Osteocyte (in vitro differentiated cells): ENCODE measurements at places on chromosomes 4 and X. TPM values are rescaled to one million over a fixed set of nuclear protein-coding genes. Genes with fewer than 3 reads are reported as not detected.

APOOL gene
- 19.5 and 19.7 TPM in 2 replicates for total RNA-seq

PABPC4L gene
- total RNA-seq = 3.1 and 3.7 TPM in 2 replicates

DNA sequence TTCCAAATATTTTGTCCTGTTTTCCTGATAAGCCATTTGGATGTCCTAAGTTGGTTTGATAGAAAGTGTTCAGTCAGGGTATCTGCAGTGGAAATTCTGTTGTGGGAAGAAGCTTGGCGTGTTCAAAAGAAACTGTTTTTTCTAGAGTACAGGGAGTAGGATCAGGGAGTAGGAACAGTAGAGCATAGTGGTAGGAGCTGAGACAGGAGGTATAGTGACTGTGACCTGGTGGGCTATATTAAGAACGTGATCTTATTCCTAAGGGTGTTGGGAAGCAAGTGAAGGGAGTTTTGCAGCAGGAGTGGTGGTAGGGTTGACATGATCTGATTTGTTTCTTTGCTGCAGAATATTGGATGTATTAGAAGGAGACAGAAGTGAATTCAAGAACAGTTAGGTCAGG lies 348.2 kb downstream of the BMPR1B start:
- no peak for DNase-seq
- no peaks in the 10 kb centered on the region for H3K27me3 ChIP-seq
- H3K4me3 ChIP-seq = no peak overlapping the region
- no peaks in the 10 kb centered on the region for H3K4me1 ChIP-seq
- H3K27ac ChIP-seq = no peak overlapping the region

GRCh38 chr4:138263247-138263816 lies 21.2 kb upstream of the SLC7A11 start:
- peaks cover 12% of the 10 kb centered on the region for H3K4me1 ChIP-seq
- H3K27me3 ChIP-seq = no peaks in the 10 kb centered on the region
- no peak overlapping the region for H3K4me3 ChIP-seq
- no peak overlapping the region for H3K27ac ChIP-seq
- DNase-seq = no peak

DNA sequence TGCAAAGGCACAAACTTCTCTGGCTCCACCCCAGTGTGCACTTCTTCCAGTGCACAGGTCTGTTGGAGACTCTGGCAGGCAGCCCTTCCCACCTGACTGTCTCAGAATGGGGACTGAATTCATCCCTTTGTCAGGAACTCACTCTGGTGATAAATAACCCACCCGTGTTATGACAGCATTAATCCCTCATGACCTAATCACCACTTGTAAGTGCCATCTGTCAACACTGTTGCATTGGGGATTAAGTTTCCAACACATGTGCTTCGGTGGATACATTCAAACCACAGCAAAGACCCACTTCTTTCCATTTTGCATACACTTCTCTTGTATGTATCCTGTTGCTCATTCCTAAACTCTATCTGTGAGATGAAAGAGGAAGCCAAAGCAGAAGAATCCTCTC lies 1002.9 kb upstream of the IGFBP7 start:
- no peaks in the 10 kb centered on the region for H3K4me1 ChIP-seq
- H3K4me3 ChIP-seq = no peak overlapping the region
- no peak overlapping the region for H3K27ac ChIP-seq
- no peaks in the 10 kb centered on the region for H3K27me3 ChIP-seq

GRCh38 chr4:89140168-89140759 lies 28.9 kb downstream of the TIGD2 start:
- no peaks in the 10 kb centered on the region for H3K4me1 ChIP-seq
- no peak overlapping the region for H3K4me3 ChIP-seq
- DNase-seq = no peak

AFF1 gene
- total RNA-seq = 29.3 and 39.3 TPM in 2 replicates

RIBC1 gene
- total RNA-seq = 0.47 and 0.59 TPM in 2 replicates

- no peak overlapping the region for H3K27ac ChIP-seq
- H3K27me3 ChIP-seq = no peaks in the 10 kb centered on the region
- no peaks in the 10 kb centered on the region for H3K4me1 ChIP-seq
- no peak for DNase-seq
- H3K4me3 ChIP-seq = no peak overlapping the region
Observed at GRCh38 chr4:173091958-173092357, 76.7 kb upstream of the GALNT7 start.

ZNF827 gene
- 22.5 and 24.9 TPM in 2 replicates for total RNA-seq

ATOH1 gene
- not detected in 2 replicates for total RNA-seq

- DNase-seq = no peak
- no peaks in the 10 kb centered on the region for H3K27me3 ChIP-seq
- H3K36me3 ChIP-seq = peaks cover 19% of the 10 kb centered on the region
Observed at GRCh38 chr4:98466868-98467599, 191.4 kb downstream of the TSPAN5 start.

PROM1 gene
- not detected in 2 replicates for total RNA-seq

MAGEC3 gene
- not detected in 2 replicates for total RNA-seq

- peaks cover 2% of the 10 kb centered on the region for H3K4me1 ChIP-seq
- no peak overlapping the region for H3K4me3 ChIP-seq
- no peaks in the 10 kb centered on the region for H3K36me3 ChIP-seq
- peaks cover 22% of the 10 kb centered on the region for H3K27me3 ChIP-seq
Observed at GRCh38 chr4:105543881-105544280, 8.5 kb upstream of the ARHGEF38 start.

PRSS12 gene
- total RNA-seq = 15.3 and 19.2 TPM in 2 replicates

DNA sequence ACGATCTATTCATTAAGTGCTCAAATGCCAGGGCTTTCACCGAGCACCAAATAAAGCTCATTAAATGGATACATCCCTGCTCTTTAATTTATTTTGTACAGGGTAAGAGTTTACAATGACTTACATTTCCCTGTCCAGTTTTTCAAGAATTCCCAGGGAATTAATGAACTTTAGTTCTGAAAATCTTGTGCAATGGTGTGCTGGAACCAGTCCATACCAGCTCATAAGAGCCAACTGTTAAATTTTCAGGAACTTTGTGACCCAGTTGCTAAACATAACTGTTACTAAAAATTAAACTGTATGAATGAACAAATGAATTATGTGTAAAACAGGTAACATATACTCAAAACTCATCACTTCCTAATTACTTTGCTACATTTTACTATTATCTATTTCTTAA lies 191.7 kb upstream of the RASGEF1B start:
- H3K4me3 ChIP-seq = no peak overlapping the region
- no peak overlapping the region for H3K27ac ChIP-seq
- H3K4me1 ChIP-seq = no peaks in the 10 kb centered on the region
- H3K36me3 ChIP-seq = no peaks in the 10 kb centered on the region
- no peak for DNase-seq

GRCh38 chr4:171221181-171221580 lies 592.0 kb upstream of the GALNTL6 start:
- H3K27ac ChIP-seq = no peak overlapping the region
- H3K27me3 ChIP-seq = no peaks in the 10 kb centered on the region
- no peak overlapping the region for H3K4me3 ChIP-seq
- no peaks in the 10 kb centered on the region for H3K36me3 ChIP-seq

GRCh38 chr4:128220286-128221235 lies 67.1 kb downstream of the PGRMC2 start:
- no peaks in the 10 kb centered on the region for H3K27me3 ChIP-seq
- peaks cover 3% of the 10 kb centered on the region for H3K36me3 ChIP-seq
- peaks cover 28% of the 10 kb centered on the region for H3K4me1 ChIP-seq
- H3K27ac ChIP-seq = no peak overlapping the region

DNA sequence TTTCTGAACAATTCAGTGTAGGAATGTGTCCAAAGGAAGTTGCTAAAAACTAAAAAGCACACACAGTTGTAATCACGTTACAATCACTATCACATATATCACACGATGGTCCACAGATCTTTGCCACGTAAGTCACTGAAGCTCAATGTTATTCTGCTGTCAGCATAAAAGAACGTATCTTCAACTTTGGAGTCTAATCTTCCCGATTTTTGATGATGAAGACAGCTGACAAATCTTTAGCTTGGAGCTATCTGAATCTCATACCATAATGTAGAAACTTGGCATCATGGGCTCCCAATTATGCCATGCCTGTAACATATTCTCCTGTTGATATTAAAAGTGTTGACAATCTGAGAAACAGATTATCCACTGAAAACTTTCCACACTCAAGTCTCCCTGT lies 158.4 kb downstream of the UBE2NL start:
- H3K27ac ChIP-seq = no peak overlapping the region
- no peaks in the 10 kb centered on the region for H3K36me3 ChIP-seq
- H3K4me3 ChIP-seq = no peak overlapping the region

DNA sequence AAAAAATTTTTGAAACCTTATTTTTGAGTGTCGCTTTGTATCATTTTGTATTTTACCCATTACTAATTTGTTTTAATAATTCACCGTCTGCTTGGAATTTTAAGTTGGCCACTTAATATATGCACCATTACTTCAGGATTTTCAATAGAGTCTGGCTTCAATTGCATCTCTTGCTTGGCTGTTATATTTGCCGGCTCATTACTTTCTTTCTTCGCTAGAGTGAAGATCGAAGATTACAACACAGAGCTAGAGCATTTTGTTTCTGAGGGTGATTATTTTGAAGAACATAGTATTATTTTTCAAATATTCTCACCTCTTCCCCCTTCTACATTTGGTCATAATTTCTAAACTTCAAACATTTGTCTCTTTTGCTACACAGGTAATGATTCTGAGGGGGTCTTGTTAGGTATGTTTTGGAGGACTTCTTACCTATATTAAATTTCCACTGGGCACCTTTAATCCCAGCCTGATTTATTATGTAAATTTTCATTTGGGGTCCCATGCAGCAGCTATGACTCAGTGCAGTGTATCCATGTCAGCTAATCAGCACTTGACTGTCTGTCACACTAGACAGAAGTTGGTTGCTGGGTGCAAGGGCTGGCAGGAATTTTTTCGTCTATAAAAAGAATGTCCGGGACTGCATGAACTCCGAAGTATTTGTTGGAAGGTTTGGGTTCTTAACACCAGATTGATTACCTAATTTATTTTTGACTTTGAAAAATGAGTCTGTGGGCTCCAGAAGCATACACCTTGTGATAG lies 18.6 kb downstream of the TBC1D1 start:
- H3K4me3 ChIP-seq = no peak overlapping the region
- peaks cover 17% of the 10 kb centered on the region for H3K27me3 ChIP-seq
- DNase-seq = no peak
- H3K27ac ChIP-seq = no peak overlapping the region
- no peaks in the 10 kb centered on the region for H3K36me3 ChIP-seq

KLKB1 gene
- 0.43 TPM in 1 of 2 replicates, not detected in the other for total RNA-seq

- peaks cover 35% of the 10 kb centered on the region for H3K4me1 ChIP-seq
- no peaks in the 10 kb centered on the region for H3K36me3 ChIP-seq
- no peak overlapping the region for H3K4me3 ChIP-seq
Observed at GRCh38 chr4:21887481-21887880, 61.1 kb downstream of the KCNIP4 start.

DNA sequence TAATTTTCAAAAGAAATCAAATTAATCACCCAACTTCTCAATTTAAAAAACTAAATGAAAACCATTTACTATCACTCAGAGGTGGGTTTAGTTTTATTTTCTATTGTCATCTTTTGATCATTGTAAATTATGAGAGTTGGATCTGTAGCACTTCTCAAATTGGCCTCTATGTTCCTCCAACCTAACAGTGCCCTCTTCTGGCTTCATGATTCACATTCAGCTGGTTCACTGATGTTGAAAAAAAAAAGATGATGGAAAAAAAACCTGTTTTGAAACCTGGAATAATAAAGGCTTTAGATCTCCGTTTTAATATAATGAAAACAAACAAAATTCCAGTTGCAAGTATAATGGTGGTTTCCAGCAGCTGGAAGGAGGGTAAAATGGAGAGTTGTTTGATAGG lies 2.4 kb upstream of the NBDY start:
- no peak overlapping the region for H3K4me3 ChIP-seq
- peaks cover 2% of the 10 kb centered on the region for H3K27me3 ChIP-seq
- DNase-seq = no peak
- peaks cover 14% of the 10 kb centered on the region for H3K4me1 ChIP-seq
- no peaks in the 10 kb centered on the region for H3K36me3 ChIP-seq

RGN gene
- total RNA-seq = 0.18 TPM in 1 of 2 replicates, not detected in the other

- H3K27ac ChIP-seq = no peak overlapping the region
- H3K36me3 ChIP-seq = no peaks in the 10 kb centered on the region
- no peaks in the 10 kb centered on the region for H3K27me3 ChIP-seq
- H3K4me3 ChIP-seq = no peak overlapping the region
Observed at GRCh38 chr4:39484582-39485272, 25.9 kb downstream of the LIAS start.

DNA sequence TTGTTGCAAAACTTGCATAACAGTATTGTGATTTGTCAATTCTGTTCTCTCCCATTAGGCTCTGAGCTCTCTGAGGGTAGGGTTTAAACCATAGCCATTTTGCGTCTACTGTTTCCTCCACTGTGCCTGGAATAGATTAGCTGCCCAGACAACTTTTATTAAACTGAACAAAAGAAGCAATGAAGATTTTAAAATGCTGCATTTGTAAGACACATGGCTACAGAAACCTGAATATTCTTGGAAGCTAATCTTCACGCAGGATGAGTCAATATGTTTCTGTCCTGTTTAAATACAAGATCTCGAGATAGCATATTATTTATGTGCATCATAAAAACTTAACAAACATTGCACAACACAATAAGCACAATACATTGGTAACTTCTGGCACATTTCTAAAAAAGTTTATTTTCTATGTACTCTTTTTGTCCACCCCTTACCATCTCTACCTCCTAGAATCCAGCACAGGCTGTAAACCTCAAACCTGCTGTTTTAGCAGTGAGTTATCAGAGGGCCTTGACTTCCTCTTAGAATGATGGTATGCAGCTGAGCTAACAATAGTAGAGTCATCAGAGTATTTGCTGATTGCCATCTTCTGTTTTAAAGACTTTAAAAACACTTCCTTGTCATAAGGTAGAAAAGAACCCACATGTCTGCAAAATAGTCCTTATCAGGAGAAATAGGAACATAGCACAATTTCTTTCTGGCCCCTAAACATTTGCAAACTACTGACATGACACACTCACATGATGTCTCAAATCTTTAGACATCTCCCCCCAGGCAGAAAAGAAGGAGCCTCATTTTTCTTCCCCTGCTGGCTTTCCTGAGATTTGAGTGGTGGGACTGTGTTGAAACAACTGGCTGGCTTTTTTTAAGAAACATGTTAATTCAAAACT lies 10.6 kb upstream of the CCNG2 start:
- DNase-seq = no peak
- H3K4me3 ChIP-seq = no peak overlapping the region
- H3K4me1 ChIP-seq = peaks cover 4% of the 10 kb centered on the region

GRCh38 chr4:153528705-153529485 lies 62.7 kb downstream of the TMEM131L start:
- H3K36me3 ChIP-seq = no peaks in the 10 kb centered on the region
- H3K4me1 ChIP-seq = peaks cover 8% of the 10 kb centered on the region
- no peak for DNase-seq

GRCh38 chrX:74349387-74349786 lies 45.4 kb downstream of the ZCCHC13 start:
- no peak overlapping the region for H3K4me3 ChIP-seq
- no peak for DNase-seq
- H3K36me3 ChIP-seq = no peaks in the 10 kb centered on the region
- H3K27ac ChIP-seq = no peak overlapping the region
- no peaks in the 10 kb centered on the region for H3K4me1 ChIP-seq
- H3K27me3 ChIP-seq = no peaks in the 10 kb centered on the region

GRCh38 chrX:72131317-72132294 lies at the start of gene RTL5:
Gene RTL5 (minus strand): TSS chrX:72131915.
- H3K4me1 ChIP-seq = peaks cover 15% of the 10 kb centered on the region
- peak; percentile 93 for DNase-seq
- no peaks in the 10 kb centered on the region for H3K36me3 ChIP-seq

GRCh38 chrX:29542152-29542551 lies 673.2 kb upstream of the MAGEB2 start:
- H3K36me3 ChIP-seq = no peaks in the 10 kb centered on the region
- no peaks in the 10 kb centered on the region for H3K4me1 ChIP-seq
- H3K4me3 ChIP-seq = no peak overlapping the region
- no peaks in the 10 kb centered on the region for H3K27me3 ChIP-seq
- no peak for DNase-seq
